ENCODE measurements at places on chromosomes 11 and 22.

- DNase-seq, result no peak
Measured at GRCh38 chr11:36365907-36366306, 69.8 kb downstream of the PRR5L start.

DNA sequence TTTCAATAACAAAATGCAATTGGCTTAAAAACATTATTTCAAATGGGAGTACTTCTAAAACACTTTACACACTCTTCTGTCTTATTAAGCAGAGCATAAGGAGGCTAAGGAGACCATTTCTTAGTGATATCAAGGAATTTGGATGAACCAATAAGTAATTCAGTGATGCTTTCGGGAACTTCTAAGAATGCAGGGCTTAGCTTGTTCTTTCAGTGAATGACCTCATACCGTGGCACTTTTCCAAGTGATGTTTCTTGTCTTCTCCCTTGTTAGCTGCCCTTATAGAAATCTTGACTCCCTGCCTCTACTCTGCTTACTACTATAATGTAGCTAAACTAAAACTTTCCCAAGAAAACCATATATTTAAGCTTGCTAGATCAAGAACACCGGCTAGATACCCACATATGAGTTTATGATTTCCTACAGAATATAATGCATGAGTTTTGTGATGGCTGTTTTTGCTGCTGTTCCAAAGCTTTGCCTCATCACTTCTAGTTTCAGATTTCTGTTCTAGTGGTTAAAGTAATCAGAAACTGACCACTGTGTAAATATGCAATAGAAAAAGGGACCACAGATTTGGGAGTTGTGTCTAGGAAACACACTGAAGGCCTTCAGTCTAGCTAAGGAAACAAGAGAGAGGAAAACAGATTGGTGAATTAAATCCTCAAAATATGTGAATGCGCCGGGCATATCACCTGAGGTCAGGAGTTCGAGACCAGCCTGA, 37.5 kb upstream of the STK33 start:
- no peak for DNase-seq

DNA sequence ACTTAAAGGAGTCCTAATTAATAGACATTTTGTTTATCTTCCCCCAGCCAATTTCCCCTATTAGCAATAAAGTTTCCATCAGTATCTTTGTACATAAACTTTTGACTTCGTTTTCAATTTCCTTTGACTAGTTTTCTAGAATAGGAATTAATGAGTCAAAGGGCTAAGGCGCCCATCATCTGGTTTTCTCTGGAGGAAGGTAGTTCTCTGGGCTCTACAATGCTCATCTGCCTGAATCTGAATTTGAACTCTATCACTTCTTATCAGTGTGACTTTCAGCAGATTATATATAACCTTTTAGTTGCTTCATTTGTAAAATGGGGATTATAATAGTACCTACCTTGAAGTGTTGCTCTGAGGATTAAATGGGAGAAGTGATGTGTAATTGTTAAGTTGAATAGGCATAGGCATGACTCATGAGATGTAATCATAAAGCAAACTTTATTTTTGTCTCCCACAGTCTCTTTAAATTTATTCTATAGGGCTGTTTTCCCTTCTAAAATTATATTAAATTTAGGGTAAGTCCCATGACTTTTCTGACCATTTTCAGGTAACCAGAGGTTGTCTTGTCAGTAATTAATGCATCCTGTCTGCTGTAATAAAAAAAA, 5.8 kb upstream of the TUB start:
- DNase-seq, result no peak

GRCh38 chr11:78542007-78542406, 32.7 kb downstream of the NARS2 start:
- DNase-seq, result no peak

- no peak for DNase-seq
Measured at GRCh38 chr11:69381681-69382130, 87.8 kb downstream of the MYEOV start.

DNA sequence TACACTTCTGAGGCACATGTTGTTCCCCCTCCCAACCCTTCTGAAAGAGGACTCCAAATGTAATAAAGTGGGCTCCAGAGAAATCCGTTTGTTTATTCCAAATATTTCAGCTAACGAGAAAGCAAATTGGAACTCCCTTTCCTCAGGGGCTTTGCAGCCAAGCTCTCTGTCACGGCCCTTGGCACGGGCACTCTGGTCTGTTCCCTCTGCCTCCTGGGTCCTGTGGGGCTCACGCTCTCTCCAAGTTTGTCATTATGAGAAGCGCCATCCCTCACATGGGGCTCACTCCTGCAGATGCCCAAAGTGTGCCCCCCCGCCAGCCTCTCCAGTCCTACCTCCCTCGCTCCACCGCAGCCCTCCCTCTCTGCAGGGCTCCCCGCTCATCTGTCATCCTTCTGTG, 125.4 kb upstream of the POU2AF2 start:
- DNase-seq, result no peak

GRCh38 chr11:75513250-75513649, 12.5 kb downstream of the GDPD5 start:
- DNase-seq, result no peak

GRCh38 chr11:77346906-77347603, 45.6 kb upstream of the GDPD4 start:
- no peak for DNase-seq

DNA sequence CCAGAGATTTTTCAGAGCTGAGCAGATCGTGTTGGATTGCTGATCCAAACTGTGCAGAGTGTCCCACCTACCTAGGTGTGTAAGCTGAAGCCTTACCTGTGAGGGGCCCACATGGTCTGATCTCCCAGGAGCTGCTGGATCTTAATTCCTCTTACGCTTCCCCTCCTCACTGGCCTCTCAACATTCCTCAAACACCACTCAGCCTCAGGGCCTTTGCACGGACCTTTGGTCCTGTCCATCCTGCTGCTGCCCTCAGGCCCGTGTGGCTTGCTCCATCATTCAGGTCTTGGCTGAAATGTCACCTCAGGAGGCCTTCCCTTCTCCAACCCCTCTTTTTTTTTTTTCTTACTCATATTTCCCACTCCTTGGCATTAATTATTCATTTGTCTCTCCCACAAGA, 21.1 kb upstream of the RAB1B start:
- no peak for DNase-seq

DNA sequence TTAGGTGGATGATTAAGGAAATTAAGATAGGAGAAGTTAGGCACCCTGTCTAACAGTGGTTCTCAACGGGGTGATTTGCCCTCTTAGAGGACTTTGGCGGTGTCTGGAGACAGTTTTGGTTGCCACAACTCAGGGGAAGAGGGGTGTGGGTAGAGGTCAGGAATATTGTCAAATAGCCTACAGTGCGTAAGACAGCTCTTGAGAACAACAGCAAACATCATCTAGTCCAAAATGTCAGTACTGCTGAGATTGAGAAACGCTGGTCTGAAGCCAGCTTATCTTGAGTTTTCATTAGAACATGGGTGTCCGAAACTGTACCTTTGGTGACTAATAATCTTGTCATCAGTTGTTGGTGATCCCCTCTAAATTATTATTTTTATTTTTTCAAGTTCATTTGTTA, 38.4 kb downstream of the CECR2 start:
- no peak for DNase-seq

Data from activated gamma-delta T cell (primary cell).